ENCODE measurements at places on chromosomes 1 and 21. TPM values are rescaled to one million over a fixed set of nuclear protein-coding genes. Genes with fewer than 3 reads are reported as not detected.

Gene TRIM62
- total RNA-seq: 2.4 TPM

Gene S100A12
- 5.2 TPM for total RNA-seq

Gene LCE1C
- total RNA-seq: not detected

DNA sequence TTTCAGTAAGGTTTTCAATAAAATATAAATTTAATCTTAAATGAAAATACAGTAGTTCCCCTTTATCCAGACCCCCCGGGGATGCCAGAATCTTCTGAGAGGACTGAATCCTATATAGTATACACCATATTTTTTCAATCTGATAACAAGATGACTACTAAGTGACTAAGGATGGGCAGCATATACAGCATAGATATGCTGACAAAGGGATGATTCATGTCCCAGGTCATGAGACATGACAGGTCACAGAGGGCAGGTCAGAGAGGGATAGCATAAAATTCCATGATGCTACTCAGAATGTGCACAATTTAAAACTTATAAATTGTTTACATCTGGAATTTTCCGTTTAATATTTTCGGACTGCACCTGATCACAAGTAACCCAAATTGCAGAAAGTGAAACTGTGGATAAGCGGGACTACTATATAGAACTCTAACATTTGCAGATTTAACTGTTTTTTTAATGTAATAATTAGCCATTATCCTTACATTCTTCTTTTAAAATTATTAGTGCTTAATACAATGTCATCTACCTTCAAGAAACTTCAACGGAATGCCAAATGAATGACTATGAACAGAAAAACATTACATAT, 48.8 kb downstream of the LRRC40 start:
- DNase-seq: no peak

DNA sequence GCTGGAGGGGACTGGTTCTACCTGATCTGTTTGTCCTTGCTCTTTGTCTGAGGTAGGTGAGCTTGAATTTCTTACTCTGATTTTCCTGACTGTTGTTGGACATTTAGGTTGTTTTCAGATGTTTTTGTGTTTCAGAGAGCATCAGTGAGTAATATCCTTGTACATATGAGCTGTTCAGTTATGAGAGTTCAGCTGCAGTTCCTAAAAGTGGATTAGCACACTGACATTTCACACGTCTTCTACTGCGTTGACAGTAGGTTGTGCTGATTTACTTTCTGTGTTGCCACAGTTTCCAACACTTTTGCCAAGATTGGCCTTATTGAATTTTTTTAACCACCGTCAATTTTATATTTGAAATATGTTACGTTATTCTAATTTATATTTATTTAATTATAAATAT, 27.7 kb downstream of the CXADR start:
- no peak for DNase-seq

DNA sequence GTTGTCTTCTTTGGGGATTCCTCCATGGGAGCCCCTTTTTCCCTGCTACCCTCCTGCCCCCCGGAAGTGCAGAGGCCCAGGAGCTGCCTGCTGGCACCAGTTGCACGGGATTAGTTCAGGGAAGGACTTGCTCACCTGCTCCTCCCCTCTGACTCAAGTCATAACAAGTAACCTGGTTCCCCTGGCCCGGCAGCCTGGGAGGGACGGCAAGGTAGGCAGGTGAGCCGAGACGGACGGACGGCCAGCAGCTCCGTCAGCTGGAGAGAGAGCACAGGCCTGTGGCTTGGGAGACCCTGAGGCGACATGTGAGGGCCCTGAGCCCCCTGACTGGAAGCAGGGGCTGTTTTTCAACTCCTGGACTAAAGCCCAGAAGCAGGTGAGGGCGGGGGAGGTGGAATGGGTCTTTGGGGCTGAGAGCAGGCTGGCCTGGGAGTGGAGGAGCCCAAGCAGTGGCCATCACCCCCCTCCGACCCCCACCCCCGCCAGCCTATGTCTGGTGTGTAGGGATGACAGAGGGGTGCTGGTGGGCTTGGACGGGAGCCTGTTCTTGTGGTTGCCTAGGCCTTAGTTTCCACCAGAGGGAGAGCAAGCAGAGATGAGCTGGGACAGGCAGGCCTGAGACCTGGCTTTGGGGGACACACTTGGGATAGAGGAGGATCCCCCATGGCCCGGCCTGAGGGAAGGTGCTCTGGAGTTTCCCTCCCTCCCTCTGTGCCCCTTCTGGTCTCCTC, at the start of gene INAVA:
INAVA (plus strand) TSS at position 189 of the 731 bp plus-strand sequence. CDS start 3,501 bp downstream, outside the sequence.
- DNase-seq: no peak
